ENCODE measurements at places on chromosomes 4 and X. TPM values are rescaled to one million over a fixed set of nuclear protein-coding genes. Genes with fewer than 3 reads are reported as not detected.

Gene GAGE12F
- not detected for total RNA-seq

DNA sequence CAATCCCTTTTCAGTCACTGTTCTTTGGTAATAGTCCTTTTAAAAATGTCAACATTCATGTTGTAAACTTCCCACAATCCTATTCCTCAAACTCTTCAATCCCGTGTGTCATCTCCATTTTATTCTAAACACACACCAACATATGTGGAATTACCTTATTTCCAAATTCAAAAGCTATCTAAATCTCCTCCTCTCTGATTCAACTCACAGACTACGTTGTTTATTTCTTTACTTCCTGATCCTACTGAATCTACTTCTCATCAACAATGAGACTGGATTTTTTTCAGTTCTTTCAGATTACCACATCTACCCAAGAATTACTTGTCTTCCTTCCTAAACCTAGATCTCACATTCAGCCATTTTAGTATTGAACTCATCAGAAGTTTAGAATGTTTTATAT lies 188.2 kb downstream of the GABRB1 start:
- H3K4me1 ChIP-seq, result no peaks in the 10 kb centered on the region
- no peak for DNase-seq
- no peak overlapping the region for H3K4me3 ChIP-seq
- no peaks in the 10 kb centered on the region for H3K27me3 ChIP-seq

- DNase-seq, result no peak
- no peaks in the 10 kb centered on the region for H3K4me1 ChIP-seq
- H3K4me3 ChIP-seq, result no peak overlapping the region
Observed at GRCh38 chr4:83261307-83261706, 23.3 kb downstream of the COQ2 start.

DNA sequence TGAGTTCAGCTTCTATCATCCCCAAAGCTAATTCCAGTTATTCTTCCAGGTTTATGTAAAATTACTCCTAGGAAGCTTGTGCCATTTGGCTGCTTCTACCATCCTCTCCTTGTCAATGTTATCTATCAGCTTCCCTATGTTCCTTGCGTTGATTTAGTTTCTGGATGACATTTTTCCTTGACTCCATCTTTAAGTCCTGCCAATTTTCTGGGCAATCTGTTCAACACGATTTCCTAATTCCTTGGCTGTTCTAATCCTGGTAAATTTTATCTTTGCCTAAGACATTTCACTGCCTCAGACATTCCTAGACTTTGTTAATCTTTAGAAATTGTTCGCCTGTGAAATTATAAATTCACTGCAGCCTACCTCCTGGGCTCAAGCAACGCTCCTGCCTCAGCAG lies 125.1 kb downstream of the PDS5A start:
- DNase-seq, result no peak
- H3K4me3 ChIP-seq, result no peak overlapping the region
- no peaks in the 10 kb centered on the region for H3K27me3 ChIP-seq
- peaks cover 73% of the 10 kb centered on the region for H3K36me3 ChIP-seq

- H3K27me3 ChIP-seq, result no peaks in the 10 kb centered on the region
- no peak overlapping the region for H3K4me3 ChIP-seq
- no peaks in the 10 kb centered on the region for H3K36me3 ChIP-seq
- H3K4me1 ChIP-seq, result no peaks in the 10 kb centered on the region
Observed at GRCh38 chr4:45663003-45663402, 460.9 kb downstream of the GABRG1 start.

Gene RAB9B
- 35.3 TPM for total RNA-seq

- peaks cover 50% of the 10 kb centered on the region for H3K36me3 ChIP-seq
- no peaks in the 10 kb centered on the region for H3K4me1 ChIP-seq
- H3K4me3 ChIP-seq, result no peak overlapping the region
- no peaks in the 10 kb centered on the region for H3K27me3 ChIP-seq
Observed at GRCh38 chr4:158125310-158125709, 47.5 kb downstream of the GASK1B start.

DNA sequence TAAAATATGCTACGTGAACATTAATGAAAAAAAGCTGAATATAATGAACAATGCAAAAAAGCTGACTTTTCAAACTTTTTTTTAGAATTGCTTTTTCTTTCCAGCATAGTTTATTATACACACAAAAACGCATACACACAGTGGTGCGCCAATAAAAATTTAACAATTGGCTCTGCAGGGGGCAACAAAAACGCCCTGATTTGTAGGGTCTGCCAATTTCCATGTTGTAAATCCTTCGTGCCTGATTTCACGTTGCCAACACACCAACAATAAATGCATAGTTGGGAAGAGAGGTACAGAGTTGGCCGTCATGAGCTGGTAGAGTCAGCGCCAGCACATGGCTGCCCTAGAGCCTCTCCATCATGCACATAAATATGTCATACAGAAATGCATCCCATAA lies 333.1 kb downstream of the MAPK10 start:
- H3K36me3 ChIP-seq, result no peaks in the 10 kb centered on the region
- no peak overlapping the region for H3K4me3 ChIP-seq
- no peak overlapping the region for H3K27ac ChIP-seq
- no peaks in the 10 kb centered on the region for H3K4me1 ChIP-seq

DNA sequence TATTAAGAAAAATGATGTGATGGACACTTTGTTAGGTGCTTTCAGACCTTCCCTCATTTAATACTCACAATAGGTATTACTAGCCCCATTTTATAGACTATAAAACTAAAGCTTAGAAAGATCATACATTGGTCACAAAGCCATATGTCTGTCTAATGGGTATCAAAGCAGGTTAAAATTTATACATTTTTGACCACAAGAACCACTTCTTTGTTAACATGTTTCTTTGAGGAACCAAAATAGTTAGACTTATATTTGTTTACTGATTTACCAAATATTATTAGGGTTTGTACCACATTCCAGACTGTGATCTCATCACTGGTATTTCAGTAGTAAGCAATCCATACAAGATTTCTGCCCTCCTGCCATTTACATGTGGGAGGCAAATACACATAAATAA lies 363.3 kb downstream of the NAF1 start:
- no peak overlapping the region for H3K27ac ChIP-seq
- DNase-seq, result no peak
- no peak overlapping the region for H3K4me3 ChIP-seq
- no peaks in the 10 kb centered on the region for H3K36me3 ChIP-seq
- H3K4me1 ChIP-seq, result no peaks in the 10 kb centered on the region
- H3K27me3 ChIP-seq, result no peaks in the 10 kb centered on the region
